ENCODE measurements at places on chromosomes 1 and 21.

DNA sequence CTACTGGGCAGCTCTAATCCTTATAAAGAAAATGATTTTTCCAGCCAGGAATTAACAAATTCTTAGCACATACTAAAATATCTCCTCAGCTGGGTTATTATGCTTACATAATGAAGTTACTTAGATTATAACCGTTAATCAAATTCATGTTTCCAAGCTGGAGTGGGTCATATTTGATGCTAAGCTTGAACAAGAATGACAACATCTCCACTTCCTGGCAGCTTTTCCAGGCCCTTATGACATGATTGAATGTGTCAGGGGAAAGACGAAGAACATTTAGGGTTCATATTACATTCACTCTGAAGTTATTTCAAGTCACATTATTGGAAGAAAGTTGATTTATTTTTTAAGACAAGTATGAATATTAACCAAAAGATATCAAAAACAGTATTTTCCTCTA lies 333.7 kb downstream of the PCP4 start:
- DNase-seq, result no peak

- no peak for DNase-seq
Measured at GRCh38 chr1:3403011-3403345, 51.5 kb upstream of the ARHGEF16 start.

- DNase-seq, result no peak
Measured at GRCh38 chr1:40782371-40782956, 1.1 kb upstream of the KCNQ4 start.

DNA sequence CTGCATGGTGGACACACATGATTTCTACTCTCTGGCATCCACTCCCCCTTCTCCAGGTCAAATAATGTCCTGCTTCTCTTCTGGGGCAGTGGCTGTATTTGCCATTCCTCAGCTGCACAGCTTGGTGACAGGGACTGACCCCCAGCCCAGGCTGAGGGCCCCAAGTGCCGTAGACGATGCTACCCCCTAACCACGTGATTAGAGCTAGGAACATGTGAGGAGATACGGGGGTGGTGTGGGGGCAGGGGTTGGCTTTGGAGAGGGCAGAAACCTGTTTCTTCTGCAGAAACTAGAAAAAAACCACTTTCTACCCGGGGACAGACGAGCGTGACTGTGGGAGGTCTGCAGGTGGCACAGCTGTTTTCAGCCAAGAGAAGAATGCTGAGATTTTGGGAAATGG lies 192.4 kb downstream of the SIPA1L2 start:
- DNase-seq, result no peak

DNA sequence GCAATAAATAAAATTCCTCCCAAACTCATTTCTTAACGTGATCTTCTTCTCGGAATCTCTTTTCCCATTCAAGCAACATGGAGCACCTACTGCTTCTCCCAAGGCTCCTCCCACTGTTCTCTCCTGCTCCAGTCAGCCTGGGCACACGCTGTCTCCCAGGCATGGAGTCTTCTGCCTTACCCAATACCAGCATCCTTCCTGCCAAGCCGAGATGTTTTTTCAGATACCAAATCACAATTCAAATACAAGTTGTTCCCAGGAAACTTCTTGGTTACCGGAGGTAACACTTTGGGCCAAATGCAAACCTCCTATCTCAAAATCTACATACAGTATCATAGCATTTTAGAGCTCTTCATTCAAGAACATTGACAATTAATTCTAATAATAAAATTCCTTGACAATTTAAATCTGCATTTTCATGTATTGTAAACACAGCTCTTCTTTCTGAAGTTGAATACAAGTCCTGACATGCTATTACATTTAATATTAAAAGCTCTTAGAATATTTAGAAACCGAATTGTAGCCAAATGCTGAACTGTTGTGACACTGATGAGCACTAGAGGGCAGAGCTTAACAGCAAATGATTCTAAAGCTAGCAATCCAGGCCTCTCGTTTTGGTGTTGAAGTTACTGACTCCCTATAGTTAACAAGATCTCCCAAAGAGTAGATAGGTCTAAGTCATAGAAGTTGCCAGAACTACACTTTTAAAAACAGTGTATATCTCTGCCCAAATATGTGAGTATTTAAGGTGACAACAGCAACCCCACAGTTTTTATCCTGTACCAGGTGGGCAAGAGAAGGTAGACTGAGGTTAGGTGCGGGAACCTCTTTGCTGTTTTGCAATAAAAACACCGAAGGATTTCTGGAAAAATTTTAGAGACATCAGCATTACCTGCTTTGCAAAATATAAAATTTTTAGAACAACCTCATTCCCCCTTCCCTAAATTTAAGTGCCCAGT lies 52.3 kb downstream of the BCAR3 start:
- peak; percentile 78 for DNase-seq

DNA sequence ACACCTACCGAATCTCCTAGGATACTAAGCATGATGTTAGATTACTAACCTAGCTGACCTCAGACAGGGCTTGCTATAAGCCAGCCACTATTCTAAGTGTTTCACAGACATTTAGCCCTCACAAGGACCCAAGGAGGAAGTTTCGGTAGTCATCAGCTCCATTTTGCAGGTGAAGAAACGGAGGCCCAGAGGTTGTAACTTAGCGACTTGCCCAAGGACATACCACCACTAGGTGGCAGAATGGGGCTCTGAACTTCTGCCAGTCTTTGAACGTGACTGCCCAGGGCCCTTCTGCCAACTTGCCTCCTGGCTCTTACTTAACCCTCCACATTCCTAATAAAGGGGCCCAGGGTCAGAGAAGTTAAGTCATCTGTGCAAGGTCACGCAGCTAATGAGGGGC lies 283.5 kb downstream of the C1orf94 start:
- DNase-seq, result peak; percentile 21

DNA sequence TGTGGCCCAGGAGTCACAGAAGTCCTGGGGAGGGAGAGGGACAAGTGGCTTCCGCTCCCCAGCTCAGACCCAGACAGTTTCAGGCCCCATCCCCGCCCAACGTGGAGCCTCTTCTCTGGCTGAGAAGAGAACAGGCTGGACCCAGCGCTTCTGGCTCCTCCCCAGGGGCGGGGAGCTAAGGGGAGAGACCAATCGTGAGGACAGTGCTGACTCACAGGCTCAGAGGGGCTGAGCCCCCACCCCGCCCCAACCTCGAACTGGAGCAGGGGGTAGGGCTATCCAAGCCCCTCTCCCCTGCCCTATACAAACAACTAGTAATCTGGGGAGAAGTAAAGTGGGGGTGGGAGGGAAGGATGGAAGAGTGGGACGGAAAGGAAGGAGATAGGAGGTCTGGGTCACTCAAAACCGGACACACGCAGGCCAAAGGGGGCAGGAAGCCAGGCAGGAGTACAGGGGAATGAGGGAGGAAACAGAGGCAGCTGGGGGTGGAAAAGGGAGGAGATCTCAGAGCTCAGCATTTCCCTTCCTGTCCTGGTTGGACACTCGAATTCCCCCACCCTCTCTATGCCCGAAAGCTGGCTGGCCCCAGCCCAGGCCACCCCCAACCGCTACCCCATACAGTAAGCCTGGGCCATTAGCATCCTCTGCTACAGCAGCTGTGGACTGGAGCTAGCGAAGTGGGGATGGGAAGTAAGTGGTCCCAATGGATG lies at the start of gene SHC1:
TSS of gene SHC1 (minus strand) at position 117 of the 710 bp plus-strand sequence. CDS start 221 bp downstream, outside the sequence.
- DNase-seq, result peak; percentile 97
